Stimulated activated CD4-positive, alpha-beta T cell treated with anti-CD3 and anti-CD28 coated beads, TNF-alpha, amount 100 ng/mL, for 24 hours (primary cell): ENCODE measurements at places on chromosomes 5 and 9.

- DNase-seq: no peak
These were observed at the start of gene SLC6A19 for GRCh38 chr5:1201327-1202025. SLC6A19 (plus strand) TSS chr5:1201595; CDS start chr5:1201651, 56 bp downstream.

GRCh38 chr5:115460472-115460871 lies 84.1 kb downstream of the FEM1C start:
- no peak for DNase-seq

DNA sequence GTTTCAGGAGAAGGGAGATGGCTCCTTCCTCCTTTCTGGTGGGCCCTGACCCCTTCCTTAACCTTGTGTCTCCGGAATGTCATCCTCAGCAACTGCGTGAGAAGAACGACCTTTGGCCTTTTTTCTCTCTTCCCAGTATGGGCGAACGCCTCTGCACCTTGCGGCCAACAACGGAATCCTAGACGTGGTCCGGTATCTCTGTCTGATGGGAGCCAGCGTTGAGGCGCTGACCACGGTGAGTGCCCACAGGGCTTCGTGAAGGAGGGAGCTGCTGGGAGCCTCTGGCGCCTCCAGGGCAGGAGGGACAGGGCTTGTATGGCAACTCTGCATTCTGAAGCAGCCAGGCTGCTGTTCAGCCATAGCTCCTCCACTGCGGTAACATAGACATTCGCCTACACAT lies 68.0 kb upstream of the CTSL start:
- no peak for DNase-seq

DNA sequence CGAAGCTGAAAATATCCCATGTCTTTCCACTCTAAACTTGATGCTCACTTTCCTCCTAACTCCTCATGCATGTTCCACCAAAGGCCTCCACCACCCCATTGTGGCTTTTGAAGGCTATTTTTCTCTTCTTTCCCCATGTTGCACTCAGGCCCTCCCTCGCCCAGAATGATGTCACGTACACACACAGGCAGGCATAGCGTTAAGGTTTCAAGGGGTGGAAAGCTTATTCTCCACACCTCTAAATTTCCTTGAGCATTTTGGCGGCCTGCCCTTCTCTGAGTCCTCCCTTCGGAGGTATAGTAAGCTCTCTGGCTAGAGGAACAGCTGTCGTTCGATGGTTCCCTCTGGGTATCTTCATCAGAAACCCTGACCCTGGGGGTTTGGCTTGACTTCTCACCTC lies 673.5 kb downstream of the ACTL7B start:
- DNase-seq: no peak

DNA sequence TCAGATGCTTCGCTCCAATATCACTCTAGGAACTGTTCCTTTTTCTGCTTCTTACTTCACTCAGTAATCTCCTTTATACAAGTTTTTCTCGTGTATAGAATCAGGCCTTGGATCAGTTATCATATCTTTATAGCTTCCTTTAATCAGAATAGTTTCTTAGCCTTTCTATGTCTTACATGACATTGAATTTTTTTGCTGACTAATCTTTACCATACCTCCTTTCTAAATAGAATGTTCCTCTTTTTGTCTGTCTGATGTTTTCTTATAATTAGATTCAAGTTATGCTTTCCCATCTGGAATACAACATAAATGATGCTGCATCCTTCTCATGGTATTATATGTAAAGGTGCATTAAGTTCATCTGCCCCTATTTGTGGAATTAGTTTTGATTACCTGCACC lies 40.2 kb upstream of the TYRP1 start:
- DNase-seq: no peak

GRCh38 chr9:15936306-15936921 lies 383.6 kb downstream of the CCDC171 start:
- DNase-seq: no peak

DNA sequence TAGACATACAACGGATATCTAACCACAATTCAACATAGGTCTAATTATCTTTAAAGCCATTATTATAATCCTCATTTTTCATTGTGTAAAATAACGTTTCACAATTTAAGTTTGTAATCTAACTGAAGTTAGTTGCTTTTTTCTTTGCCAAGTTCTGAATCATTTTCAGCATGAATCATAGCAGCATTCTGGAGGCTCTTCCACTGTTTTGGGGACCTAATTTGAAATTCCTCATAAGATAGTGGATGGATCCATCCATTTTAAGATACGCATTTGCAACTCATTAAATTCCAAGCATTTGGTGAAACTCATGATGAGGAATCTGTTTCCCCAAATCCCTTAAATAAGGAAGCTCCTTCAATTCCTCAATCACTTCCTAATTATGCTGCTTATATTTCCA lies 447.1 kb upstream of the CDH10 start:
- DNase-seq: no peak

- DNase-seq: no peak
These were observed 18.3 kb upstream of the HSDL2 start for GRCh38 chr9:112361601-112362000.

DNA sequence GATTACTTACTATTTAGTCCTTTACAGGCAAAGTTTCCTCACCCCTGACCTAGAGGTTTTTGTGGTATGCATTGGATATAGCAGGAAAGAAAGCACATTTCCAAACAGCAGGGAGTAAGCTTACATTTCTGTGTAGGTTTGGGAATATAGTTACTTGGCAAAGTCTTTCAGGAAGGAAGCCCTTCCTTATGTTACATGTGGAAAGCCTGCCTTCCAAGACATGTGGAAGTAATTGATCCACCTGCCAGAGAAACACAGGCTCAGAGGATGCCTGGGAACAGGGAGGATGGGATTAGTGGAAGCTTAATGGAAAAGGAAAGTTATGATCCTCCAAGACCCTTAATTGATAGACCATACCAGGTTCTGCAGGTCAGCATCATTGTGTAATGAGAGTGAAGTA lies 87.3 kb upstream of the PPP1R2B start:
- DNase-seq: no peak

- DNase-seq: no peak
These were observed 2.2 kb upstream of the DPH7 start for GRCh38 chr9:137580954-137581322.

DNA sequence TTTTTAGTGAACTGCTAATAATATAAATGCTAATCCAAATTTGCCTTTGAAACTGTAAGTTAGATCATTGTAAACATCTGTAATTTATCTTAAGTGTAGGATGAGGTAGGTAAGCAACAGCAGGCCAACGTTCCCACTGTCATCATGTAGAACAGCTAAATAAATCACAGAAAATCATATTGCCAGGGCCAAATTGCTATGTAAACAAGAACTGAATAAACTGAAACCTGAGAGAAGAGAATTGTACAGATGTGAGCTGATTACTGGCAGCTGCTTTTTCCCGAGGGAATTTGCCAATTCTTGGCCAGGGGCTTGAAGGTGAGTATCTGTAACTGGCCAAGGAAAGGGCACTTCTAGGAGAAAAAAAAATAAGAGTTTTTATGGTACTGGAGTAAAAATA lies 97.6 kb downstream of the CDH10 start:
- no peak for DNase-seq

GRCh38 chr5:31832966-31833365 lies 194.0 kb downstream of the PDZD2 start:
- no peak for DNase-seq

GRCh38 chr5:42059291-42059690 lies 134.2 kb downstream of the FBXO4 start:
- DNase-seq: no peak

DNA sequence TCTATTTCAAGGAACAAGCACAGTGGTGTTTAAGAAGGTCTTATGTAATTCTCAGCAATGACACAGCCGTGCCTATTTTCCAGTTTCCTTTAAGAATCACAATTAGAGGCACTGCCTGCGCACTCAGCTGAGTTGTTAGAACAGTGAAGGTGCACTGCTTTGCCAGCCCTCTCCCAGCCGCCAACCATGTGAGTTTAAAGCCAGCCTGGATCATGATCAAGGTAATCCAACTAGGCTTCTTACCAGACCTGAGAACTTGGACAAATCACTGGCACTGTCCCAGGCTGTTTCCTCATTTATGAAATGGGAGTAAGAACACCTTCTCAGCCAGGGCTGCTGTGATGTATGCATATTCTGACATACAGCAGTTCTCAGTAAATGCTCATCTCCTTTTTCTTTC lies 99.6 kb downstream of the ASTN2 start:
- DNase-seq: no peak

DNA sequence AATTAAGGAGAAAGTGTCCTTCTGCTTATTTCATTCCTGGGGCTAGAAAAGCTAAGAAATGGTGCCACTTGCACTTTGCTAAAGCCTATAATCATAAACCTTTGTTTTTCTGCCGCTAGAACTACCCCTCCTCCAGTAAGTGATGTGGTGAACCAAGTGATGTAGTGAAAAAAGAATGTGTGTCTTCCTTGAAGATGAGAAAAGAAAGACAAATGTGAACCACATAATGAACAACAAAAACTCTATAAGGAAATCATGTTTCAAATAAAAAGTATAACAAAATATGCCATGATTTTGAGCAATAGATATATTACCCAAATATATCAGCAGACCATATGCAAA lies 179.0 kb upstream of the SGCD start:
- no peak for DNase-seq

GRCh38 chr9:131517761-131518190 lies 13.3 kb downstream of the UCK1 start:
- DNase-seq: no peak

DNA sequence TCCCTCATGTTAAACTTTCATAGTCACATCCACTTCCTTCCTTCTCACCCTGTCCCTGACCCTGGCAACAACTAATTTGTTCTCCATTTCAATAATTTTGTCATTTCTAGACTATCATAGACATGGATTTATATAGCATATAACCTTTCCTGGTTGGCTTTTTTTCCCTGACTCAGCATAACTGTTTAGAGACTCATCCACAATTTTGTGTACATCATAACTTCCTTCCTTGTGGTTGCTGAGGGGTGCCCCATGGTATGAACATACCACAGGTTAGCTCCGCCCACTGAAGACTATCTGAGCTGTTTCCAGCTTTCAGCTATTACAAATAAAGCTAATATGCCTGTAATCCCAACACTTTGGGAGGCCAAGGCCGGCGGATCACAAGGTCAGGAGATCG lies 137.3 kb downstream of the PHF2 start:
- DNase-seq: no peak

- no peak for DNase-seq
These were observed 55.4 kb downstream of the SNCAIP start for GRCh38 chr5:122367456-122367855.

GRCh38 chr9:4581035-4581760 lies 80.9 kb upstream of the PLPP6 start:
- DNase-seq: no peak

GRCh38 chr9:134099123-134099761 lies 31.4 kb upstream of the BRD3 start:
- peak; percentile 7 for DNase-seq

- DNase-seq: no peak
These were observed 2.7 kb downstream of the SHB start for GRCh38 chr9:38066197-38066913.

DNA sequence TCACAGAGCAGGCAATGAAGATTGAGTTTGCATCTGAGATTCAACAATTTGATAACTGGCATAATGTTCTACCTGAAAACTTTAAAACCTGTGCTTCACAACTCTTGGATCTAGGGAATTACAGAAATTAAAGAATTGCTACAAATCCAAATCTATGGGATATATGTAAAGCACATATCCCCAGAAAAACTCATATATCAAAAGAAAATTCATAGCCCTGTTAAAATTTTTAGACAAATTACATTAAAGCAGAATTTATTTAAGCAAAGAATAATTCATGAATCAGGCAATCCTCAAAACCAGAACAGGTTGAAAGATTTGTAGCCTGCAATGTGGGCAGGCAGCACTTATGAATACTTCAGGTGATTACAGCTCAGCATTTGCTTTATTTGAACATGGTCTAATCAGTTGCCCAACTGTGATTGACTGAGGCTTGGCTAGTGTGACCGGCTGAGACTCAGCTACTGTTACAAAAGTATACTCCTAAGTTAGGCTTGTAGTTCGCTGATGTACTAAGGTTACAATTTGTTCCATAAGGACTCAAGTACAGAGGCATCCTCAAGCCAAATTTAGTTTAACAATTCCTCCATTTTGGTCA lies 10.3 kb upstream of the UBTD2 start:
- no peak for DNase-seq

- DNase-seq: no peak
These were observed 129.9 kb upstream of the MOCS2 start for GRCh38 chr5:53239301-53239990.

- DNase-seq: peak; percentile 36
These were observed 96.0 kb downstream of the HINT1 start for GRCh38 chr5:131068893-131069643.

DNA sequence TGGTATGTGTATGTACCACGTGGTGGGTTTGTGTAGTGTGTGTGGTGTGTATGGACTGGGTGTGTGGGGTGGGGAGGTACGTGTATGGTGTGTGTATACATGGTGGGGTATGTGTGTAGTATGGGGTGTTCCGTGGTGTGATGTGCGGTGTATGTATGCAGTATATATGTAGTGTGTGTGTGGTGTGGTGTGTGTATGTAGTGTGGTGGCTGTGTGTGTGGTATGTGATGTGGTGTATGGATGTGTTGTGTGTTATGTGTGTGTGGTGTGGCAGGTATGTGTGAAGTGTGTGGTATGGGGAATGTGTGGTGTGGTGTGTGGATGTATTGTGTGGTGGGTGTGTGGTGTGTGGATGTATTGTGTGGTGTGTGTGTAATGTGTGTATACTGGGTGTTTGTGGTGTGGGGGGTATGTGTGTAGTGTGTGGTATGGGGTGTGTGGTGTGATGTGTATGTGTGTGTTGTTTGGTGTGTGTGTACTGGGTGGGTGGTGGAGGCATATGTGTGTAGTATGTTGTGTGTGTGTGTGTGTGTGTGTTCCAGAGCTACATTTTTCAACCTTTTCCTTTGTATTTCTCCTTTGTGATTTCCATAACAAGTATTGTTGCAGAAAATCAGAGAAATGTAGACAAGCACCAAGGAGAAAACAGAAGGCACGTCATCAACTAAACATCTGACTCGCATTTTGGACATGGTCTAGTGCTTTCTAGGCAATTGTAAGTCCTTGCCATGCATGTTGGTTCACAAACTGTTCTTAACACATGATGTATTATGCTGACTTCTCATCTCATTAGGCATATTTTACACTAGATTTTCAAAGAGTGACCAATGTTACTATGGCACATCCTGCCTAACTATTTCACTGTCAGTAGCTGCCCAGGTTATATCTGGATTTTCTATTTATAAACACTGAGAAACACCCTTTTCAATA lies 13.2 kb downstream of the SEMA4D start:
- no peak for DNase-seq

- no peak for DNase-seq
These were observed 102.5 kb upstream of the IFNK start for GRCh38 chr9:27421577-27421976.

DNA sequence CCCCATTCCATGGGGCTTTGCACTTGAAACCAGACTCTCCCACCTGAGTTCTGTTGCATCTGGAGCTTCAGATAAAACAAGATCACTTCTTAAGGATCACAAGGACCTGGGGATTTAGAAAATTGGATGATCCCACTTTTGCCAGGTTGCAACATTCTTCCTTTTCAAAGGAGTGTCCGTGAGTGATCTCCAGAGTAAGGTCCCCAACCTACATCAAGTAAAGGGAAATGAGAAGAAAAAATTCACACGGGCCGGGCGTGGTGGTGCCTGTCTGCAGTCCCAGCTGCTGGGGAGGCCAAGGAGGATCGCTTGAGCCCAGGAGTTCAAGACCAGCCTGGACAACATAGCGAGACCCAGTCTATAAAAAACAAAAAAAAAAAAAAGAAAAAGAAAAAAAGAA lies 41.2 kb upstream of the COL5A1 start:
- no peak for DNase-seq

- DNase-seq: no peak
These were observed 686.5 kb upstream of the DMAC1 start for GRCh38 chr9:8486095-8486494.

- no peak for DNase-seq
These were observed 11.0 kb downstream of the UBAC1 start for GRCh38 chr9:135950135-135950682.
